Regular cardiac myocyte (primary cell): ENCODE measurements at places on chromosomes 2 and 18. TPM values are rescaled to one million over a fixed set of nuclear protein-coding genes. Genes with fewer than 3 reads are reported as not detected.

The RIT2 gene
- not detected in 2 replicates for total RNA-seq

The POTEI gene
- total RNA-seq: under 0.01 TPM in 1 of 2 replicates, not detected in the other

The REG1B gene
- total RNA-seq: not detected in 2 replicates

The ZBTB14 gene
- 10.4 and 12.7 TPM in 2 replicates for total RNA-seq

The HOXD8 gene
- 0.38 and 0.85 TPM in 2 replicates for total RNA-seq
